ENCODE measurements at places on chromosomes 4 and X. TPM values are rescaled to one million over a fixed set of nuclear protein-coding genes. Genes with fewer than 3 reads are reported as not detected.

DNA sequence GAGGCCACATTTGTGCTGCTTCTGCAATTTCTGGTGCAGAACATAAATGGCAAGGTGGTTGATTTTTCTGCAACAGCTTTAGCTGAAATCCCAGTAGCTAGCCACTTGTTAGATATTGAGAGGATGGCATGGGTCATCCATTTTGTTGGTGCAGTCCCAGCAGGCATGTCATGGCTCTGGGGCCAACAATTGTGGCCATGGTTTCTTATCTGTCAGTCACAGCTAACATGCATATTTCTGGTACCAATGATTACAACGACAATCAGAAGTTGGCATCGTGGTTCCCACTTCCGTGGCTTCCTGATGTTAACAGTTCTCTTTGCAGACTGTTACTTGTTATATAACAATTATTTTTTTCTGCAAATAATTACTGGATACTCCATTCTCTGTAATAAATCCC is 42.8 kb upstream of the PRKG2 start:
- H3K36me3 ChIP-seq: no peaks in the 10 kb centered on the region
- H3K27ac ChIP-seq: no peak overlapping the region
- H3K4me3 ChIP-seq: no peak overlapping the region
- H3K27me3 ChIP-seq: peaks cover 5% of the 10 kb centered on the region
- no peaks in the 10 kb centered on the region for H3K4me1 ChIP-seq

DNA sequence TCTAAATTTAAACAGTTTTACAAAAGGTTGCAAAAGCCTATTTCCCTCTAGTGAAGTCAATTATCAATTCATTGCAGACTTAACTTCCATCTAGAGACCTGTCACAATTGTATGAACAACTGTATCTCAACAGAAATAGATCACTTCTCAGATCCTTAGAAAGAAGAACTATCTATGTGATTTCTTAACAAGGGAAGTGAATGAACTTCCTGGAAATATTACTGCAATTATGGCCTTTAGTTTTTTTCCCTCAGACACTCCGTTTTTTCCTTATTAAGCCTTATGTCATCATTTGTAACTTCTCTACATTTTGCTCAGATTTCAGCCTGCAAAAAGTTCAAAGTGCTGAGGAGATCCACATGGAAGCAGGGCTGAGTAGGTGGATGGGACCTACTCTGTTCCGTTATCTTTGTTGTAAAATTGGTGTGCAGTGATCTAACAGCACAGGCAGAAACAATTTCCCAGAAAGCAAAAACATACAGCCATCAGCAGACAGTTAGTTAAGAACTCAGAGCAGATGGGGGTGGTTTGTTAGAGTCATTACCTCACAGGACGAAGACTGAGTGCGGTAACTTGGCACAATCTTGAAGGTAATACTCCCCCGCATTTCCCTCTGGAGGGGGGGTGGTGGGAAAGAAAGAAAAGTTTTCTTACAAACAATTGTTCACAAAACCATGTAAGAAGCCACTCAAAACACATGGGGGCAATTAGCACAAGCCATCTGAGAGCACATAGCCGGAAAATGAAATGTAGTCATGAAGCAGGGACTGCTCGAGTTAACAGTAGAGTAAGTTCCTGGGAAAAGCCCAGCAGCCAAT is 112.3 kb downstream of the NYX start:
- no peaks in the 10 kb centered on the region for H3K4me1 ChIP-seq
- no peak overlapping the region for H3K4me3 ChIP-seq
- no peak for DNase-seq
- no peaks in the 10 kb centered on the region for H3K36me3 ChIP-seq

DNA sequence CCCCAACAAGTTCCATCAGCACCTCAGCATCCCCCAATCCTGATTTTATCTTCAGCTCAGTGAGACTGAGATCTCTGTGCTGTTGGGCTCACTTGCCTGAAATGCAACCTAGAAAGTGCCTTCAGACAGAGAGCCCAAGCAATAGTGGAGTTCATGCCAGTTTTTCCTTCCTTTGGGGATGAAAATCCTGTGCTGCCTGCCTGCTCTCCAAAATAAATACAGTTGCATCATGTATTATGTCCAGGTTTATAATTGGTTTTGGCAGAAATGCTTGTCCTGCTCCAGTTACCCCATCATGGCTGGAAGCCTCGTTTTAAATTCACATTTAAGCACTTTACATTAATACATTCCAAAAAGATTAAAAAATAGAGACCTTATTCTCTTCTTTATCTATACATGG is 1865.5 kb upstream of the TENM3 start:
- no peak overlapping the region for H3K4me3 ChIP-seq
- DNase-seq: no peak
- H3K36me3 ChIP-seq: no peaks in the 10 kb centered on the region
- H3K27me3 ChIP-seq: no peaks in the 10 kb centered on the region

DNA sequence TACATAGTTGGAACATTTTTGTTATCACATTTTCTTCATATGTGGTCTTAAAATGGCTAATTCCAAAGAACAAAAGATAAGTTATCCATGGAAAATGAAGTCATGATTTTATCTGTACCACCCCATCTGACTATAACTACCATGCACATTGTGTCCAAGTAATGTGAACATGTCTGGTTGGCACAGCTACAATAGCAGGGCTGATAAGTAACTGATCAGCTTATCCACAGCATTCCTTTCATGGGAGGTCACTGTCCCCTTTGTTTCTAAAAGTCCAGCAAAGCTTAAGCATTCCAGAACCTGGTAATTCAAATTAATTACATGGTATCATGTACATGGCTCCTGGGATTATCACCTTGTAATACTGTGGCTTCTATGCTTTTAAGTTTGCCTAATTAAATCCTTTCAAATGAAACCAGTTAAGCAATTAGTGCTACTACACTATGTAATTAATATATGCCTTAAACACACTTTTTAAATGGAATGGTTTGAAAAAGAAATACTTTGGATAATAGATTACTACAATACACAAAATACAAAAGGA is 21.1 kb upstream of the SORBS2 start:
- no peak overlapping the region for H3K4me3 ChIP-seq
- no peak for DNase-seq
- no peaks in the 10 kb centered on the region for H3K36me3 ChIP-seq
- H3K27me3 ChIP-seq: no peaks in the 10 kb centered on the region
- H3K27ac ChIP-seq: no peak overlapping the region

DNA sequence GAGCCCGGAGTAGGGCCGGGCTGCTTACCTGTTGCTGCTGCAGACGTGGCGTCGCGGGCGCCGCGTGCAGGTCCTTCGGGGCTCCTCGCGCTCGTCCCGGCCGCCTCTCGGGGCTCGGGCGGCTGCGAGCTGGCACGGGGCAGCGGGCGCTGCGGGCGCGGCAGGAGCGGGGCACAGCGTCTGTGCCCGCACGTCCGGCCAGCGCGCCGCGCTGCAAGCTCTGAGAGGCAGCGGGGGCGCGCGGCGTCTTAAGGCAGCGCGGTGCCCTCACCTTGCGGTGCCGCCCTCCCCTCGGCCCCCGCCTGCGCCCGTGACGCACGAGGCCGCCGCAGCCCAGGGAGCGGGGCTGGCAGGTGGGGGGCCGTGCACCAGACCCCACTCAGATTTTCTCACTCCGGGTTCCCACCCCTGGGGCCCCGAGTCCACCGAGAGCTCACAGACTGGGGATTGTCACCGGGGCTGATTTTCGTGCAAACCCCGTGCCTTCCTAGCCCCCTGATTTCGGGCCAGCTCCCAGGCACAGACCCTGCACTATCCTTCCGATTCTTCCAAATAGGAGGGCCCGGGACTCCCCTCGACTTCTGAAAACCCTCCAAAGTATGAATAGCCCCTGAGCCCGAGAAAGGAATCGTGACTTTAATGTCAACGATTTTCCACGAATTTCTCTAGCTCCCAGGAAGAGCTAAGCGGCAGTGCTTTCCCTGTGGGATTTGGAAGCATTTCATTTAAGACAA is at the start of gene GPR101:
GPR101 (minus strand) TSS at position 222 of the 734 bp plus-strand sequence. CDS start 2,321 bp downstream, outside the sequence.
- H3K36me3 ChIP-seq: no peaks in the 10 kb centered on the region
- no peak within 1 kb of the TSS for H3K4me3 ChIP-seq
- DNase-seq: peak; percentile 45
- H3K27me3 ChIP-seq: peaks cover 65% of the 10 kb centered on the region
- no peak within 1 kb of the TSS for H3K27ac ChIP-seq

Gene PRSS12
- 137 TPM for polyA plus RNA-seq

Gene PDCL2
- polyA plus RNA-seq: not detected
